ENCODE measurements at places on chromosomes 11 and 22. TPM values are rescaled to one million over a fixed set of nuclear protein-coding genes. Genes with fewer than 3 reads are reported as not detected.

Gene ACRV1
- 1.4 TPM for polyA plus RNA-seq

Gene RBM4B
- polyA plus RNA-seq = 78.4 TPM

Gene OOSP4B
- polyA plus RNA-seq = not detected

Gene DDTL
- 11.6 TPM for polyA plus RNA-seq

Gene FOLH1
- polyA plus RNA-seq = 21.4 TPM

Gene NUDT8
- 3.8 TPM for polyA plus RNA-seq

Gene TCF20
- 29.7 TPM for polyA plus RNA-seq

- peak; percentile 76 for DNase-seq
Measured at GRCh38 chr11:77547863-77548551, 41.7 kb upstream of the AQP11 start.

- DNase-seq = no peak
Measured at GRCh38 chr11:96109331-96110030, 185.6 kb upstream of the MTMR2 start.

GRCh38 chr11:802018-802617 lies 2.9 kb downstream of the PIDD1 start:
- DNase-seq = no peak

GRCh38 chr11:102575012-102575411 lies 44.5 kb upstream of the MMP7 start:
- no peak for DNase-seq

DNA sequence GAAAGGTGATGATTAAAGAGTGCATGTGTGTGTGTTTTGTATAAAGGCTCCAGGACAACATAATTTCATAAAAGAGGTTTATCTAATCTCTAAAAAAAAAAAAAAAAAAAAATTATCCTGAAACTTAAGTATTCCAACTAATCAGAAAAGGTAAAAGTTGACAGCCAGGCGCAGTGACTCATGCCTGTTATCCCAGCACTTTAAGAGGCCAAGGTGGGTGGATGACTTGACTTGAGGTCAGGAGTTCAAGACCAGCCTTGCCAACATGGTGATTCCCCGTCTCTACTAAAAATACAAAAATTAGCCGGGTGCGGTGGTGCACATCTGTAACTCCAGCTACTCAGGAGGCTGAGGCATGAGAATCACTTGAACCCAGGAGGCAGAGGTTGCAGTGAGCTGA lies 632.7 kb upstream of the CHORDC1 start:
- no peak for DNase-seq

DNA sequence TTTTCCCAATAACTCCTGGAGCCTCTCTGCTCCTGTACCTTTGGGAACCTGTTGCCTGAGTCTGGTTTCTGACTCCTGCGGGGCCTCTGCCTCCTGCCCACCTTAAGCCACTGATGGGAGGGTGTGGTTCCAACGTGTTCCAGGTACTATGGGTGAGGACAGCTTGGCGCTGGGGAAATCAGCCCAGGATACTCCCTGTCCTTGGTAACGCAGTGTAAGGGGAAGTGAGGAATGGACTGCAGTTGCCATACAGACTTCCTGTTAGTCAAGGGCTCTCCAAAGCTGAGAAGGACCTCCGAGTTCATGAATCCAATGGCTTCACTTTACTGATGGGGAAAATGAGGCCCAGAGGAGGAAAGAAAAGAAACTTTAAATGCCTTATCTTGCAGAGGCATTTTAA lies 1.2 kb upstream of the MARK2 start:
- no peak for DNase-seq
